ENCODE measurements at places on chromosomes 5 and 9.

GRCh38 chr9:89606624-89607311 lies 2.0 kb downstream of the GADD45G start:
- DNase-seq, result no peak

DNA sequence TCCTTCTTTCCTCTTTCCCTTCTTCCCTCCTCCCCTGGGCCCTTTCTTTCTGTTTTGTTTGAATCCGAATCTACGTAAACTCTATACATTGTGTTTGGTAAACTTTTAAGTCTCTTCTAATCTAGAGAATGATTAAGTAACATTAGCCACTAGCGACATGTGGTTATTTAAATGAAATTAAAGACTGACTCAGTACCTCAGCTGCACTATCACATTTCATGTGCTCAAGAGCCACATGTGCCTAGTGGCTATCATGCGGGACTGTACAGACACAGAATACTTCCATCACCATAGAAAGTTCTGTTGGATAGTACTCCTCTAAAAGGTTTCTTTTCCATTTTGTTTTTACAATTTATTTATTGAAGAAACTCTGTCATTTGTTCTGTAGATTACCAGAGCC lies 29.0 kb downstream of the DCTN4 start:
- no peak for DNase-seq

DNA sequence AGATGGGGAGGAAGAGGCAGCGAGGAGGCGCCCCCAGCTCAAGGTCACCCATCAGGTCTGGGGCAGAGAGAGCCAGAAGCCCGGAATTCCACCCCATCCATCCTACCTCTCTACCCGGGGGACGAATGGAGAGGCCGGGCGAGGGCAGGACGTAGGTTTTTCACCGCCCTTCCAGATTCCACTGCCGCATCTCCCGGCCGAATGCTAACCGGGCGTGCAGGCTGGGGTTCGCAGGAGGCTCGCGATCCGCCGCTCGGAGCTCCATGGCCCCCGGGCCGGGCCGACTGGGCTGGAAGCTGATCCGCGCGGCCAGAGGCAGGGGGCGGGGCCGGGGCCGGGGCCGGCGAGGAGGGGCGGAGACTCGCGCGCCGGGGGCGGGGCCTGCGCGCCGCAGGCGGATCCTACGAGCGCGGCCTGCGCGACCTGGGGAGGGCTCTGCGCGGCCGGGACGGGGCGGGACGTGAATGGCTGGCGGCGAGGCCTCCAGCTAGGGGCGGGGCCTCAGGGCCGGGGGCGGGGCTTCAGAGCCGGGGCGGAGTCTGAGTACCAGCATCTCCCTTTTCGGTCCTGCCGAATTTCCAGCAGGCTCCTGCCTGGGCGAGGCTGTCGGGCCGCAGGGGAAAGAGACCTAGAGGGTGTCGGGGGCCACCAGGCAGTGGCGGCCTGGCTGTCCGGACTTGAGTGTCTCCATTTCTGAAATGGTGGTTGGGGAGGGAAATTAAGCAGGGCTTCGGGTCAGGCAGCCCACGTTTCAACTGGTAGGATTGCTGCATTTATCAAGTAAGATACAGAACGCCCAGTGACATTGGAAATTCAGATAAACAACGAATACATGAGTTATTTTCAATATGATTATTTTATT lies at the start of gene ST6GALNAC4:
TSS of gene ST6GALNAC4 (minus strand) at position 322 of the 862 bp plus-strand sequence. CDS start 622 bp downstream, outside the sequence.
- DNase-seq, result peak; percentile 93

- DNase-seq, result peak; percentile 59
These were observed 31.2 kb upstream of the AFAP1L1 start for GRCh38 chr5:149240354-149240998.

DNA sequence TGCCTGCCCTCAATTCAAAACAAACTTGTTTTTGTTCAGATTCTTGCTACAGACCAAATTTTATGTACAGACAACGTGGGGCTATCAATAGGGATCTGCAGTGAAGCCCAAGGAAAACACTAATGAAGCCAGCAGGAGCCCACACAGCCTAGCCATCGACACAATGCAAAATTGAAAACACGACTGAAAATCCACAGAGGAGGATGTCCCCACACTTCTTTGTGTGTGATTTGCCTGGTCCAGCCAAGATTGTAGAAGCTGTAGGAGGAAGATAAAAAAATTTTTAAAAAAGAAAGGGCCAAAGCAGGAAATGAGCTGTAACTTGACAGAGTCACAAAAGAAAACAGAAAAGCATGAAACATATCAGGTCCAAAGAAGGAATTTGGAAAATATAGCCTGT lies 34.8 kb downstream of the HTR4 start:
- DNase-seq, result no peak

DNA sequence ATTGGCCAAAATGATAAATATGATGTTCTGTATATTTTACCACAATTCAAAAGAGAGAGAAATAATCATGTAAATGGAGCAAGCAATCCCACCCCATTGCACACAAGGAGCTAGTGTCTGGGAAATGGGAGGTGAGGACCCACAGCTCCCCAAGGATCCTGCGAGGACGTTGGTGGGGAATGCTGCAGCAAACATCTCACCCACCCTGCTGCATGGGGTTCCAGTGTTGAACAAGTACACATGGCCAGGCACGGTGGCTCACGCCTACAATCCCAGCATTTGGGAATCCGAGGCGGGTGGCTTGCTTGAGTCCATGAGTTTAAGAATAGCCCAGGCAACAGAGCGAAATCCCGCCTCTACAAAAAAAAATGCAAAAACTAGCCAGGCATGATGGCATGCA lies 29.0 kb downstream of the STK10 start:
- no peak for DNase-seq

GRCh38 chr9:3852545-3852944 lies 326.7 kb upstream of the RFX3 start:
- no peak for DNase-seq

GRCh38 chr5:138331449-138332368 lies at the start of gene CDC25C:
TSS of gene CDC25C (minus strand) at chr5:138331804. CDS start at chr5:138331180, 624 bp downstream.
- DNase-seq, result peak; percentile 93

GRCh38 chr5:40551496-40552491 lies 127.9 kb upstream of the PTGER4 start:
- no peak for DNase-seq

- no peak for DNase-seq
These were observed 13.8 kb upstream of the FGF18 start for GRCh38 chr5:171405615-171406014.

DNA sequence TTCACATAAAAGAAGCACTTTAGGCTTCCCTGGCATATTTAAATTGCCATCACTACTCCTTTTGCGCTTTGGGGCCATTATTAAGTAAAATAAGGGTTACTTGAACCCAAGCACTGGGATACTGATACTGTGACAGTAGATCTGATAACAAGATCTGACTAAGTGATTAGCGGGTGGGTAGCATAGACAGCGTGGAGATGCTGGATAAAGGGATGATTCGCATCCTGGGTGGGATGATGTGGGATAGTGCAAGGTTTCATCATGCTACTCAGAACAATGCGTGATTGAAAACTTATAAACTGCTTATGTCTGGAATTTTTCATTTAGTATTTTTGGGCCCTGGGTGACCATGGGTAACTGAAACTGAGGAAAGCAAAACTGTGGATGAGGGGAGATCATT lies 75.1 kb downstream of the PTTG1 start:
- DNase-seq, result no peak

GRCh38 chr5:126189862-126190261 lies 233.3 kb upstream of the GRAMD2B start:
- no peak for DNase-seq

- DNase-seq, result no peak
These were observed 92.3 kb downstream of the RPS23 start for GRCh38 chr5:82185851-82186250.

DNA sequence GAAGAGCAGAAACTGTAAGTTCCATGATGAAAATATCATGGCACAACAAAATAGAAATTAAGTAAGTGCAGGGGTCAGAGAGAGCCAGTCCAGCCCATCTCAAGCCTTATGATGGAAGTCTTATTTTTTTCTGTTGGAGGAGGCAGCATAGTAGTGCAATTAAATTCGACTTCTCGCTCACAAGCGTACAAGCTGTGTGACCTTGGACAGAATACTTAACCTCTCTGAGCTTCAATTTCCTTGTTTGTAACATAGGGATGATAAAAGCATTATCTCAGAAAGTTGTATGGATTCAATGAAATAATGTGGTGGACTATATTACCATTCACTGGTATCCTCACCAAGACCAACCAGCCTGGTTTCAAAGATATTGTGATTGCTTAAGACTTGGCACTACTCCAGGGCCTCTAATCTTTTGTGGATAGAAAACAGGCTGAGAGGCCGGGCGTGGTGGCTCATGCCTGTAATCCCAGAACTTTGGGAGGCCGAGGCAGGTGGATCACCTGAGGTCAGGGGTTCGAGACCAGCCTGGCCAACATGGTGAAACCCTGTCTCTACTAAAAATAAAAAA lies 26.8 kb upstream of the MVB12B start:
- no peak for DNase-seq

DNA sequence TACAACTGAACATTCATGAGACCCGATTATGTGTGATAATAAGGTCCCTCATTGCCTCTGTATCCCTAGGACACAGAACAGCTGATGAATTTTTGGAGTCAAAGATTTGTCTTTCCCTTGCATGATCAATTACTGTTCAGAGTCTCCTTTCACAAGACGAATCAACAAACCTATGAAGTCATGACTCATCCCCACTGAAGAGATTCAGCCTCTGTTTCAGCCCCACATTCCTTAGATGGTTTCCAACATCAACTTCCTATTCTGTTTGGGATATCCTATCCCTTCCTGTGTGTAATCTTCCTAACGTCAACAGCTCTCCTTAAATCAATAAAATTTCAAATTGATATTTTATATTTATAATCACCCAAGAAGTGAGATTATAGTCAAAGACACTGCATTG lies 199.0 kb downstream of the DNAH5 start:
- no peak for DNase-seq

- no peak for DNase-seq
These were observed 344.2 kb upstream of the SLC30A5 start for GRCh38 chr5:68749631-68750030.

- no peak for DNase-seq
These were observed 83.8 kb upstream of the FCN1 start for GRCh38 chr9:135001526-135001925.

GRCh38 chr9:109478051-109478563 lies 20.0 kb downstream of the PTPN3 start:
- DNase-seq, result no peak

- no peak for DNase-seq
These were observed 141.1 kb downstream of the HSD17B3 start for GRCh38 chr9:96160866-96161265.

- DNase-seq, result no peak
These were observed 1.6 kb upstream of the OXCT1 start for GRCh38 chr5:41871852-41872251.

- no peak for DNase-seq
These were observed 429.8 kb downstream of the SPOCK1 start for GRCh38 chr5:137069358-137069757.

DNA sequence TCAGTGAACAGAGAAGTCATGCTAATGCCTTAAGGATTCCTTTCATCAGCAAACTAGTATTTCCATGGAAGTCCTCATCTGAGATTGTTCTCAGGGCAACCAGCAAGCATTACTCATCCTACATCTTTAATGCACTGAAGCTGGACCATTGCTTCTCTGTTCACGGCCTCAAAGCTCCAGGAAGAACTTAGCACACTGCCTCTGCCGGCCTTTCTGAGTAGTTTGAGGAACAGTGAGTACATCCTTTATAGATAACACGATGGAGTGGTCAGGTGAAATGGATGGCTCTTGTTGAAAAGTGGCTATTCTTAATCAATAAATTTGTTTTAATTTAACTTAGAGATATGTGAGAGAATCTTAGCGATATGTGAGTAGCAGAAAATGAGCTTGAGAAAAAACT lies 35.8 kb downstream of the MEGF10 start:
- no peak for DNase-seq

GRCh38 chr5:57834829-57835608 lies 352.4 kb upstream of the ACTBL2 start:
- no peak for DNase-seq

- no peak for DNase-seq
These were observed 62.4 kb downstream of the SERINC5 start for GRCh38 chr5:80193401-80193800.

DNA sequence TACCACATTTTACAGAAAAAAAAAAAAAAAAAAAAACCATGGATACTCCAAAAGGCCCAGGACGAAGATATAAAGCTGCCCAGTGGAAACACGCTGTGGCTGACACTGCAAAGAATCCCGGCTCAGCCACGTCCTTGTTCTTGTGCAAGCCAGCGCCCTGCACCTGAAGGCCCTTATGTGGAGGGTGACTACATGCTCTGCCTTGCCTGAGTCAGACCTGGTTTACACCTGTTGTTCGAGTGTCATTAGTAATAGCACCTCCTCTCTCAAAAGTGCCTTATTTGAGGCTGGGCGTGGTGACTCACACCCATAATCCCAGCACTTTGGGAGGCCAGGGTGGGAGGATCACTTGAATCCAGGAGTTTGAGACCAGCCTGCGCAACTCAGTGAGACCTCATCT lies 54.3 kb upstream of the ZSWIM6 start:
- no peak for DNase-seq

Measured in stimulated activated CD8-positive, alpha-beta memory T cell treated with anti-CD3 and anti-CD28 coated beads, Interleukin-2, amount 100 ng/mL, for 1 hour (primary cell).